Liver (tissue), 10 donors: ENCODE measurements at places on chromosomes 5 and 9. TPM values are rescaled to one million over a fixed set of nuclear protein-coding genes. Genes with fewer than 3 reads are reported as not detected.

DNA sequence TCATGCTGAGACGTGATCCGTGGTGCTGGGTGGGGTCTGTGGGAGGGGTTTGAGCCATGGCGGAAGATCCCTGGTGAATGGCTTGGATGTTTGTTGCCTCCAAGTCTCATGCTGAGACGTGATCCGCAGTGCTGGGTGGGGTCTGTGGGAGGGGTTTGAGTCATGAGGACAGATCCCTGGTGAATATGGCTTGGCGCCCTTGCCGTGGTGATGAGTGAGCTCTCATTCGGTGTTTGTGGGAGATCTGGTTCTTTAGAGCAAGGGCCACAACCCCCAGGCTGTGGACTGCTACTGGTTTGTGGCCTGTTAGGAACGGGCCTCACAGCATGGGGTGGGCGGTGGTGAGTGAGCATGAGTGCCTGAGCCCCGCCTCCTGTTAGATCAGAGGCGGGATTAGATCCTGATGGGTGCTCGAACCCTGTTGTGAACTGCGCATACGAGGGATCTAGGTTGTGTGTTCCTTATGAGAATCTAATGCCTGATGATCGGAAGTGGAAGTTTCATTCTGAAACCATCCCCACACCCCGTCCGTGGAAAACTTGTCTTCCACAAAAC, 31.2 kb downstream of the NKD2 start:
- DNase-seq, result no peak

DNA sequence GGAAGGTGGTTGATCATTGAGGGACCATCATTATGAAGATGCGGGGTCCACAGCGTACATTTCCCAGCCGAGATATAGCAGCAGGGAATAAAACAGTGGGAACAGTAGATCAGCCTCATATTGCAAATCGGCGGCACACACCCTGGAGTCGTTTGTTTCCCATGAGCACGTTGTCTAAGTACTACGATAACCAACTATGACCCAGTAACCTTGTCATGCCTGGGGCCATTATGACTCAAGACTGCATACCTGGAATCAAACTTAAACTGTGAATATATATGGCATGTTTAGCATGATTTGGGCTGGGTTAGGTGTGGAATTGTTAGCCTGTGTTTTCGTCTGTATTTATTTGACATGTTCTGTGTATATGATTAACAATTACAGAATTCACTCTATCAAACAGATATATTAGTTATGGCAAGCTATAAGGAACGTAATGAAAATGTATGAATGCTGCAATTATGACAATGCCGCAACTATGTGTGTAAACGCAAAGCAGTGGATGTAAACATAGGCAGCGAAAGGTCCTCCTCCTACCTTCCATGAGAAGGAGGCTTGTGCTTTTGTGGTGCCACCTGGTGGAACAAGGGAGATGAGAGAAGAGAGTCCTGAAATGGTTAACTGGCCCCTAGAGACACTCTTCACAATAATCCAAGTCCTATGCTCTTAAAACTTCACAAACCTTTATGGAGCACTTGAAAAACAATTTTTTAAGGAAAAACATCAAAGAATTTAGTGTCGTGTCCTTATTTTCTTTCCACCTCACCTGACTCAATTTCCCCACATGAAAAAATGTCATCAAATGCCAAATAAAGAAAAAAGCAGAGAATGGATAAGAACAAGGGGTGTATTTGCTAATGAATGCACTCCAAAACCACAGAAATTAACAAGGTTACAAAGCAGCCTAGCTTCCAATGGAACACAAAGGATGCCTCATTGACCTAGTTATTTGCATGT, 47.1 kb downstream of the SEMA5A start:
- DNase-seq, result no peak

GRCh38 chr5:120449501-120449900, 14.6 kb upstream of the PRR16 start:
- DNase-seq, result no peak

Gene TAF1L
- total RNA-seq, result not detected

Gene N4BP3
- 0.28 TPM for total RNA-seq
